GM23248 (cell line): ENCODE measurements at places on chromosomes 4 and X. TPM values are rescaled to one million over a fixed set of nuclear protein-coding genes. Genes with fewer than 3 reads are reported as not detected.

Gene ADH1A
- not detected in 2 replicates for total RNA-seq

Gene COL4A5
- total RNA-seq, result 13.2 and 14.4 TPM in 2 replicates

Gene STBD1
- total RNA-seq, result 6.7 and 10.6 TPM in 2 replicates

Gene DCAF4L1
- 0.13 TPM in 1 of 2 replicates, not detected in the other for total RNA-seq

Gene TCEAL6
- total RNA-seq, result not detected in 2 replicates

Gene P2RY10
- total RNA-seq, result not detected in 2 replicates

Gene IL21
- not detected in 2 replicates for total RNA-seq

Gene MAGEC3
- not detected in 2 replicates for total RNA-seq

Gene CHRNA9
- 0.51 and 0.97 TPM in 2 replicates for total RNA-seq

GRCh38 chrX:106935175-106935574 is 15.0 kb downstream of the CLDN2 start:
- DNase-seq, result no peak

- DNase-seq, result no peak
Observed at GRCh38 chr4:8071766-8072165, 86.8 kb downstream of the ABLIM2 start.

DNA sequence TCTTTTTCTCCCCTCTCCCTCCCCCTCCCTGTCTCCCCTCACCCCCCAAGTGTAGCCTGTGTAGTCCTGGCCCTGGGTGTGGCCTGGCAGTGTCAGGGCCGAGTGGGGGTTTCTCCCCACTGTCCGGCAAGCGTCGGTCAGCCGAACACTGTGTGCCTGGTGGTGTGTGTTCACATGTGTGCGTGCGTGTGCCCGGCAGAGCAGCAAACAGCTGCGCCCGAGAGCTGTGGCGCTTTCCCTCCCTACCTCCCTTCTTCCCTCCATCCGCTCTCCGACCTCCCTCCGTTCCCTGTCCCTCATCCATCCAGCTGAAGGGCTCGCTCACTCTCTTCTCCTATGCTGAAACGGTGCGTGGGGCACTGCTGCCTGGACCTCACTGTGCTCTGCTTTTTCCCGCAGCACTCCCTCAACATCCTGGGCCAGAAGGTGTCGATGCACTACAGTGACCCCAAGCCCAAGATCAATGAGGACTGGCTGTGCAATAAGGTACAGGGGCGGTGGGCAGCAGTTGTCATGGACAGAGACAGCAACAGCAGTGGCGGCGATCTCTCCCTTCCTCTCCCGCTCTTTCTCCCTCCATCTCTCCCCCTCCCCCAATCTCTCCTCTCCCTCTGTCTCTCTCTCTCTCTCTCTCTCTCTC is 17.4 kb upstream of the UBA1 start:
- no peak for DNase-seq

GRCh38 chr4:177427192-177427591 is 15.0 kb downstream of the AGA start:
- peak; percentile 62 for DNase-seq

GRCh38 chrX:154013614-154014360 is 5.9 kb downstream of the IRAK1 start:
- peak; percentile 42 for DNase-seq

DNA sequence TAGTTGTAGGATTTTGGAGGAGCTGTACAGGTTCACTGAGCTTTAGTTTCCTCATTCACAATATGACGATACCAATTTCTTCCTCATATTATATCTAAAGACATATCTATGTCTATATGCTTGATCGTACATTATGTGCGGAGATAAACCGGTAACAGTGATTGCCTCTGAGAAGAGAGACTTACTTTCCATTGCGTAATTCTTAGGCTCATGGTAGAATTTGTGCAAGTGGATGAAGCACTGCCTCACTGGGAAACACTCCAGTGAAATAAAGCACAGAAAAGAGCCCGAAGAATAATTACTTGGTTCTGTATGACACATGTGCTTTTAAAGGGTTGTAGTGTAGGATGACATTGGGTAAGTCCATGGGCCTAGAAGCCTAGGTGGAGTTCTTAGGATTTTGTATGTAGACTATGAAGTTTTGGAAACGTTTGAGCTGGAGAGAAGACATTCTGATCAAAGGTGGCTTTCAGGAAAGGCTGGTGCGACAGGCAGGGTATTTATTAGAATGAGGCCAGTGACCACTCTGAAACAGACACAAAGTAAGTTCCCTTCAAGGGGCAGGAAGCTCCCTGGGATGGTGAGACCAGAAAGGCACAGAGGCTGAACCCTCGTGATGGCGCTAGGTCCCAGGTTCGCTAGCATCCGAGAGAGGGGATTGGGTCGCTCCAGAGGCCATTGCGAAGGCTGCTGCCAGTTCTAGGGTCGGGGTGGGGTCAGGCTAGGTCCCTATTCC is 649 bp upstream of the VBP1 start:
- peak; percentile 21 for DNase-seq

GRCh38 chr4:41360921-41361793 is 104.4 kb downstream of the UCHL1 start:
- peak; percentile 66 for DNase-seq

- DNase-seq, result peak; percentile 19
Observed at GRCh38 chr4:12724510-12724909, 759.6 kb downstream of the RAB28 start.

DNA sequence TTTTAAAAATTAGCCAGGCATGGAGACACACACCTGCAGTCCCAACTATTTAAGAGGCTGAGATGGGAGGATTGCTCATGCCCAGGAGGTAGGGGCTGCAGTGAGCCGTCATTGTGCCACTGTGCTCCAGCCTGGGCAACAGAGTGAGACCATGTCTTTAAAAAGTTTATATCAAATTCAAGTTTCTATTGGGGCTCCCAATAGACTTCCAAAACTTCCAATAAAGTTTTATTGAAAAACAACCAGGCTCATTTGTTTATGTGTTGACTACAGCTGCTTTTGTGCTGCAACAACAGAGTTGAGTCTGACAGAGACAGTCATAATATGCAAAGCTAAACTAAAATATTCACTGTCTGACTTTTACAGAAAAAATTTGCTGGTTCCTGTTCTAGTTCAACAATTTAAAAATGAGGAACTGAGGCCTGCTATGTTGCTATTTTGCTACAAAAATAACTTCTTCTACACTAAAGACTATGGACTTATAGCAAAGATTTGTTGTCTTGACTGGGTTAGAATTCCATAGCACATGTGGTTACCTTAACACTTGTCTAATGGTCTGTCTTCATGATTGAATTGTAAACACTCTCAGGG is 63.3 kb upstream of the RELL1 start:
- no peak for DNase-seq

DNA sequence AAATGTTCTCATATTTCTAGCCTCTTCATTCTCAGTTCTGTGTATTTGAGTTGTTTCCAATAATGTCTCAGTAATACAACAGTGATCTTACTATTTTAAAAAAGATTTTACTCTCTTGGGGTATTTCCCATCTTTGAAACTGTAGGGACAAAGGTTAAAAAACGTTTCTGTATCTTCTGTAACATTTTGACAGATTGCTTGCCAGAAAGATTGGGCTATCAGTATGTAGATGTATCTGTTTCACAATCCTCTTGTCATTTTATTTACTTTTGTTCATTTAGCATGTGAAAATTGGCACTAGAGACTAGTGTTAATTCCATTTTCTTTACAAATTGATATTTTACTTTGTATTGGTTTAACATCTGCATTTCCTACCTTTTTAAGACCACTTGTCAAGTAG is 6.2 kb upstream of the CXCL9 start:
- no peak for DNase-seq

GRCh38 chr4:87071401-87071800 is 136.6 kb downstream of the AFF1 start:
- no peak for DNase-seq

GRCh38 chrX:84320614-84321013 is 132.6 kb upstream of the RPS6KA6 start:
- peak; percentile 19 for DNase-seq

DNA sequence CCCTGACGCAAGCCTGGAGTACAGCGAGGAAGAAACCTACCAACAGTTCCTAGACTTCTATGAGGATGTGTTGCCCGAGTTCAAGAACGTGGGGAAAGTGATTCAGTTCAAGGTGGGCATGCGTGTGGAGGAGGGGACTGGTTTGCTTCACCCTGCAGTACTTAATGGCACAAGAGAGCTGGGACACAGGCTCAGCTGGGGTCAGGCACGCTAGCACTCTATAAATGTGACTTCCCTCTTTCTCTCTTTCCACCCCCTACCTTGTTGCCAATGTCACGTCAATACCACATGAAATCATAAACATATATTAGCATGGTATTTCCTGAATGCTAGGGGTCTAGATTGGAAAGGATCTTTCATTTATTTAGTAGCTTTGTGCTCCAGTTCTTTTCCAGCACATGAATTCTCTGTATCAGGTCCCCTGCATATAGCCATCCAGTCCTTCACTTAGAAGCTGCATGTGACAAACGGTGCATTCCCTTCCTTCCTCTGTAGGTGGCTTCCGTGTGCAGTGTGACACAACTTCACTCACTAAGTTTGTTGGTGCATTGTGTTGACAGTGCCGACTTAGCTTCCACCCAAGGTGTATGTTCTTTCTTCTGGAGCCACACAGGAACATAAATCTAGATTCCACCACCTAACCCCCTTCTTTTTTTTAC is 25.6 kb downstream of the ZRSR2 start:
- DNase-seq, result peak; percentile 31

DNA sequence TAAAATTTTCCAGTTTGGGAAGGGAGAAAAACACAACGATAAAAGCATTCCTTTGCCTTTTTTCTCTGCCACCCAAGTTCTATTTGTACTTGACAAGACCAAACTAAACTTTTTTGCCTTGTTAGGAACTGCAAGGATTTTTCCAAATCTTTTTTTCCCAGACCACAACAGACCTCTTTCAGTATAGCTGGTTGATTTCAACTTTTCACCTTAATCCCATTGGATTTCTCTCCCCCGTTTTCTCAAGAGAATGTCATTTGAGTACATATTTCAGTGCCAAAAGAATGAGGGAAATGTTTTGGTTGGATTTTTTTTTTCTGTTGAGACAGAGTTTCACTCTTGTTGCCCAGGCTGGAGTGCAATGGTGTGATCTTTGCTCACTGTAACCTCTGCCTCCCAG is 18.5 kb upstream of the SGMS2 start:
- DNase-seq, result no peak

GRCh38 chr4:73663576-73663975 is 43.3 kb upstream of the RASSF6 start:
- DNase-seq, result no peak

GRCh38 chr4:98706200-98706813 is 47.9 kb upstream of the TSPAN5 start:
- DNase-seq, result no peak

GRCh38 chr4:166481739-166482138 is 608.7 kb downstream of the TLL1 start:
- no peak for DNase-seq

- no peak for DNase-seq
Observed at GRCh38 chrX:41142130-41142910, 57.1 kb downstream of the USP9X start.

- peak; percentile 2 for DNase-seq
Observed at GRCh38 chr4:105306158-105306781, 159.6 kb downstream of the TET2 start.

- peak; percentile 72 for DNase-seq
Observed at GRCh38 chr4:85500110-85500867, 25.3 kb downstream of the ARHGAP24 start.

GRCh38 chr4:102717448-102718092 is 43.2 kb downstream of the MANBA start:
- DNase-seq, result no peak

DNA sequence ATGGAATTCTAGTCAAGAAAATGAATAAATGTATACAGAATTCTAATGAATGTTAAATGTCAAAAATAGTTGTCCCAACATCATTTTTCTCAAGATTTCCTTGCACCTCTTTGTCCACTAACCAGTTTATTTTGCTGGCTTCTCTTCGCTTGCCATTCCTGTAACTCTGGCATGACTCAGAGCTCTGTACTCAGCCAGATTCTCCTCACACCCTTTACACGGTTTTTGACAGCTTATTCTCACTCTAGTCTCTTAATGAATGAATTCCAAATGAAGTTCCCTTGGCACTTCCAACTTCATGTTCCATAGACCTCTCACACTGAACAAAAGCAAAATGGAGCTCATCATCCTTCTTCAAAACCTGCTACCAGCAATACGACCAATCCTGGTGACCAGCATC is 419.3 kb upstream of the SLIT2 start:
- peak; percentile 63 for DNase-seq

GRCh38 chr4:73603854-73604584 is 16.2 kb downstream of the RASSF6 start:
- DNase-seq, result no peak

DNA sequence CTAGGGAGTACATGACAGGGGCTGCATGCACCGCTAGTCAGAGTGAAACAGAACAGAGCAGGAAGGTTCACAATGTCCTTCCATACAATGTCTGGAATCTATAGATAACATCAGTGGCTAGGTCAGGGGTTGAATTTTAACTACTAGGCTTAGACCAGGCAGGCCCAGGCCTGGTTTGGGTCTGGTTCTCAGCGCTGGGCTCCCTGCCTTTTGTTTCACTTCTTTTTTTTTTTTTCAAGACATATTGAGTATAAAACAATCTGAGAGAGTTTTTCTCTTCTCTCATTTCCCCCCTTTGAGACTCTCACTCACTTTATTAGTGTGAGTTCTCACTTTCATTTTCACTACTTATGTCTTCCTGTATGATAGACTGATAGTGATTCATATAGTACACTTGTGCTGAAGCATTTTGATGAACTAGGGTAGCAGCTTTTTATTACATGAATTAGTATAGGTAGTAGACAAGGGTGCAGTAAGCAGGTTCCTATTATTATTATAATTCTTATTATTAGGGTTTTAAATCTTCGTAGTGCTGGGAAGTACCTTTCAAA is 120.0 kb upstream of the ZDHHC15 start:
- no peak for DNase-seq

DNA sequence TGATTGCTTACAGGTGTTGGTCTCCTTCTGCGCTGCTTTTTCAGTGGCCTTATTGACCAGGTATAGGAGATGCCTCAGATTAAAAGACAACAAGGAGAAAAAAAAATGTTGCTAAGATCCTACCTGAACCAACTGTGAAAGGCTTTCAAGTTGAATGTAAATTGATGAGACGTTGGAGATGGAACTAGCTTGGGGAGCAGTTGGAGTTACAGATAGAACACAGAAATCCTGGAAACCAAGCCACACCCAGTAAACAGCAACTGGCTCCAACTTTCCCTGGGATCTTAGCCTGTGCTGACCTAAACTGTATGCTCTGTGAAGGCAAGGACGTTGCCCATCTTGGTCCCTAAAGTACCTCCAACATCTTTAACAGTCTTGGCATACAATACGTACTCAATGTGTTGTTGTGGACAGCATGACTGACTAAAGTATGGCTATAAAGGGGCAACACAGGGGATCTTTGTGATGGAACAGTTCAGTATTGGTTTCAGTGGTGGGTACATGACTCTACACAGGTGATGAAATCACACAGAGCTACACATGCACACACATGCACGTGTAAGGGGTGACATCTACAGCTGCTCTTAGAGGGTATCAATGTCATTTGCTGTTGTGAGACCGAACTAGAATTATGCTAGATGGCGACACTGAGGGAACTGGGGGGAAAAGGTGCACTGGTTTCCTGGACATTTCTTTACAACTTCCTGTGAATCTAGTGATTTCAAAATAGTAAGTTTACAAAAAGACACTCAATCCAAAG is 22.3 kb downstream of the GAB3 start:
- no peak for DNase-seq
